CD4-positive, alpha-beta T cell treated with Interferon gamma for 1 hour (primary cell): ENCODE measurements at places on chromosomes 11 and 22.

GRCh38 chr22:22201185-22201929, 43.2 kb upstream of the VPREB1 start:
- peak; percentile 59 for DNase-seq

GRCh38 chr22:24137595-24137994, 43.7 kb upstream of the SUSD2 start:
- DNase-seq = no peak

DNA sequence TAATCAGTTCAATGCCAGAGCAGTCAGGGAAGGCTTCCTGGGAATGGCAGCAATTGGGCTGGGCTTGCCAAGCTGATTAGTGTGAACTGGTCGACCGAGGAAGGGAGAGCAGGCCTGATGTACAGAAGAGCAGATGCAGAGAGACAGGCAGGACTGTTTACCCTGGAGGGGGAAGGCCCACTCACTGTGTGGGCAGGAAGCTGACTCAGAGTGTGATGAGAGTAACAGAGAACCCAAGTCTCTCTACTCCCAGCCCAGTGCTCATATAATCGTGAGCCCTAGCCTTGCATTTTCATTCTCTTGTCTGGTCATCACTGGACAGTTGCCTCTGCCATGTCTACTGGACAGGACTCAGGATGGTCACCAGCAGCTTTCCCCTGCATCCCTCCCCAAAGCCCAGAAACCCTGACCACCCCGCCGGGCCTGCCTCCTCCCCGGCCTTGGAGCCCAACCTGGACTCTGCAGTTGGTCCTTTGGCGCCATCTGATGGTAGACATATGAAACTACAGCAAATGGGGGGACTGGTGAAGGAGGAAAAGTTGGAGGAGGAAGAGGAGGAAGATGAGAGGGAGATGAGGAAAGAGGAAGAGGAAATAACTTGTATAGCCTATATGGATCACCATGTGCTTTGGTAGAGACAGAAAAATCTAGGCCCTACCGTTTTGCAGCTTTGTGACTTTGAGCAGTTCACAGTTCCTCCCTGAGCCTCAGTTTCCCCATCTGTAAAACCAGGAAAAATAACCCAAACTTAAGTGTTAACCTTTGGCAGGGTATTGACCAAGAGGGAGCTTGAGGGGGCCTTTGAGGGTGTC, 43.4 kb upstream of the PRDM11 start:
- peak; percentile 64 for DNase-seq

GRCh38 chr11:7936615-7937014, 4.9 kb downstream of the OR10A3 start:
- DNase-seq = no peak

DNA sequence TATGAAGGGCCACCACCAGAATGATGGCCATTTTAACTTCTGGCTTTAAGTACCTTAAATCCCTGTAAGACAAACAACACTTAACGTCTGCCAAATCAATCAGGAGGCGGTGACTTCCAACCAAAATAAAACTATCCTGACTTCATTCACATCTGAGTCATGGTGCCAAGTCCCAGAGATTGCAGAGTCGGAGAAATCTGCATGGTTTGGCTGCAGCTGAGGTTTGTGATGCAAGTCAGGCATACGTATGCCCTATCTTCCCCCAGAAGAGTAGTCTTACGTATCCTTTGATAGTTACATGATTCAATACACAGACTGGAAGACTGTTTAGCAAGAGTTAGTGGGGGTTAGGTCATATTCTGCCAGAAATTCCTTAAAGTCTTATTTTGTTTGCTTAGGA, 1.7 kb upstream of the GAB2 start:
- DNase-seq = peak; percentile 61

DNA sequence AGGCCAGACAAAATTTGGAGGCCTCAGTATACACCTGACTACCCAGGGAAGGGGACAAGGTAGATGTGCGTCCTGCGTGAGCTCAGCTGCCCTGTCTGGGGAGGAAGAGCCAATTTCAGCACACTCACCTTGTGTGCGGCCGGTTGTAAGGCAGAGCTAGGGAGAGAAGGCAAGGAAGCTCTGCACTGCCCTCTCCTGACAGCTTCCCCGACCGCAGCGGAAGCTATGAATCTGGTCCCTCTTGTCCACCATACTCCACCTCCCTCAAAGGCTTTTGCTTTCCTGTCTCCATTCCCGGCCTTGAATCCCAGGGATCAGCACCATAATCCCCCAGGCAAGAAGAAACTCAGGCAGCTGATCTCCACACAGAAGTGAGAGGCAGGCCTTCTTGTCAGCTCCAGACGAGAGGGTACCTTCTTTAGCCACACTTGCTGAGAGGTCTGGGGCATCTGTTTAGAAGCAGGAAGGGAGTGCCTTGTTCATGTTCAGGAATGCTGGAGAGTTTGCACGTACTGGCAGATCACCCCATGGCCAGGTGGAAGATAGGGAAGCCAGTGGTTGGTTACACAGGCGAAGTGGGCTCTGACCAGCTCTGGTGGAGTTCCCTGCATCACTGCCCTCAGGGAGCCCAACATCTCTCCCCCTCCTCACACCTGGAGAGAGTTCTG, 62.5 kb downstream of the FEZ1 start:
- no peak for DNase-seq

GRCh38 chr11:73577496-73577917, 20.4 kb downstream of the FAM168A start:
- no peak for DNase-seq

GRCh38 chr11:115503083-115503885, 931 bp downstream of the CADM1 start:
- peak; percentile 3 for DNase-seq
